Astrocyte of the spinal cord (primary cell): ENCODE measurements at places on chromosomes 11 and 22.
A peak's percentile ranks its signal among the peaks of the same experiment; 100 is the strongest.

- DNase-seq: no peak
Observed at GRCh38 chr11:33897761-33898375, 6.0 kb upstream of the LMO2 start.

DNA sequence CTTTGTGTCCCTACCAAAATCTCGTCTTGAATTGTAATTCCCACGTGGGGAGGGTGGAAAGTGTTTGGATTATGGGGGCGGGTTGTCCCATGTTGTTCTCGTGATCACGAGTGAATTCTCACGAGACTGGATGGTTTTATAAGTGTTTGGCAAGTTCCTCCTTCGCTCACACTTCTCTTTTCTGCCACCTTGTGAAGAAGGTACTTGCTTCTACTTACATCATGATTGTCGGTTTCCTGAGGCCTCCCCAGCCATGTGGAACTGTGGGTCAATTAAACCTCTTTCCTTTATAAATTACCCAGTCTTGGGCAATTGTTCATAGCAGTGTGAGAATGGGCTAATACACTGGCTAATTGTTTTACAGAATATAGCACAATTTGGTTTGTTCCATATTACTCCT, 326.3 kb downstream of the GRM5 start:
- no peak for DNase-seq

DNA sequence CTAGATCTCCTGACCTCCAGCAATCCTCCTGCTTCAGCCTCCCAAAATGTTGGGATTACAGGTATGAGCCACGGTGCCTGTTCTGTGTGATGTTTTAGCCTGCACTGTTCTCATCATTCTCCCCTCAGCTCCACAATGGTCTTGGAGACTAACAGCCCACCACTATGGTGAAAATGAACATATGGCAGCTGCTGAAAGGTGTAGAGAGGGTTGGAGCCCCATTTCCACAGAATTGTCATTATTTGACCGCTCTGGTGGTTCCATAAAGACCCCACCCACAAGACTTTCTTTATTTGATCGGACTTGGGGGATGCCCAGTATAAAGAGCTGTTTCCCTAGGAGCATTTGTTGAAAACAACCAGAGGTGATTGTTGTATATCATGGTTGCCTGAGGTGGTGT, 67.9 kb upstream of the SEPTIN5 start:
- no peak for DNase-seq

GRCh38 chr22:33766091-33766490, 154.2 kb downstream of the LARGE1 start:
- no peak for DNase-seq

DNA sequence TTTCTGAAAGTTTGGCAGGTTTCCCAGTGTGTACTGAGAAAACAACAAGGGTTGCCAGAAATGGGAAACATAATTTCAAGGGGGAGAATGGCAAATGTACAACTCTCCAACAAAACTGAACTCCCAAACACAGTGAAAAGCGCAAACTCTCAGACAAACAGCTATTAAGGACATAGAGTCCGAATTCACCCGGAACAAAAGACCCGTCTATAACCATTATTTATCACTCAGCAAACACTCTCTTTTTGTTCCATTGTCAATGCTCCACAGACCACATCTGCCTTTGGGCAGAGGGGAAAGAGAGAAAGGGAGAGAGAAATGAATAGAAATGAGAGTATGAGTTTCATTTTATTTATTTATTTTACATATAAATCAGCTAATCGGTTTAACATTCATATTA, 21.7 kb downstream of the KIRREL3 start:
- no peak for DNase-seq

- DNase-seq: no peak
Observed at GRCh38 chr11:99271527-99271926, 250.8 kb downstream of the CNTN5 start.

DNA sequence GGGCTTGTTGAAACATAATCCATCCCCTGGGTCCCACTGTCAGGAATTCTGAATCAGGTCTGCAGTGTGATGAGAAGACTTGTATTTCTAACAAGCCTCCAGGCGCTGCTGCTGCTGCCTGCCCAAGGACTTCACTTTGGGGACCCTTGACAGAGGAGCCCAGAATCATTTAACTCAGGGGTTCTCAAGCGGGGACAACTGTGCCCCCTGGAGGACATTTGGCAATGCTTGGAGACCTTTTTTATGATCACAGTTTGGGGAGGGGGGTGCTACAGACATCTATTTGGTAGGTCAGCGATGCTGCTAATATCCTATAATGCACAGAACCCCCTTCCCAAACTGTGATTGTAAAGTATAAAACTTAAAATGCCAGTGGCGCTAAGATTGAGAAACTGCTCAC, 312.8 kb downstream of the OPCML start:
- no peak for DNase-seq

- DNase-seq: no peak
Observed at GRCh38 chr11:83364500-83365045, 78.4 kb upstream of the CCDC90B start.

GRCh38 chr11:14362611-14363010, 3.6 kb upstream of the RRAS2 start:
- no peak for DNase-seq

DNA sequence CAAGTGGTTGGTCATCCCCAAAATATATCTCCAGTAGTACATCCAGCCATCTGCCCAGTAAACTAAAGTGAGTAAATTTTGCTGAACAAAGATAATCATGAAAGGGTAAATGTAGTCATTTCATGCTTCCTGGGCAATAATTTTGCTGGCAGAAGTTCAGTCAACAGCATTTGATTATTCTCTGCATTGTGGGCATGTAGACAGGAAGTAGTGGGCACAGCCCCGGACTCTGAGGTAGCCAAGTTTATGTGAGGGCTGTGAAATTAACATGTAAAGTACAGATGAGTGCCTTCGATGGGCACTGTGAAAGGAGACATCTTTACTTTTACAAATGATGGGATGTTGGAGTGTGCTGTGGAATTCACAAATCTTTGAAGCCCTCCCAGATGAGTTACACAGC, 312.2 kb upstream of the MTNR1B start:
- DNase-seq: no peak

GRCh38 chr11:119120639-119121007, 757 bp upstream of the HINFP start:
- DNase-seq: peak; percentile 75

GRCh38 chr11:124041254-124041653, at the start of gene OR10G7:
OR10G7 (minus strand) TSS chr11:124041325; CDS start chr11:124039001, 2,324 bp downstream.
- no peak for DNase-seq

DNA sequence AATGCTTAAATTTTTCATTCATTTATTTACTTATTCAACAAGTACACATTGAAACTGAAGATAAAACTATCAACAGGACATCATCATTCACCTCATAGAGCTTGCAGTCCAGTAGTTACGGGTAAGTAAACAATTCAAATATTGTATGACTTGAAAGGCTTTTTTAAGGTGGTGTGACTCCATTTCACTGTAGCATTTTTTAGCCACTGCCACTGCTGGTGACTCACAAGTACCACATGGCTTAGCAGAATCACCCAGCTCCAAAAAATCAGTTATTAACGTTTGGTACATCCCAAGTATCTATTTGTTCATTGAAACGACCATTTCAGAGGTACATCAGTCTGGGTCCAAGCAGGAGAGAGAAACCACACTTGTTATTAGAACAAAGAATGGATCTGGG, 427.9 kb upstream of the DDI1 start:
- DNase-seq: peak; percentile 36

DNA sequence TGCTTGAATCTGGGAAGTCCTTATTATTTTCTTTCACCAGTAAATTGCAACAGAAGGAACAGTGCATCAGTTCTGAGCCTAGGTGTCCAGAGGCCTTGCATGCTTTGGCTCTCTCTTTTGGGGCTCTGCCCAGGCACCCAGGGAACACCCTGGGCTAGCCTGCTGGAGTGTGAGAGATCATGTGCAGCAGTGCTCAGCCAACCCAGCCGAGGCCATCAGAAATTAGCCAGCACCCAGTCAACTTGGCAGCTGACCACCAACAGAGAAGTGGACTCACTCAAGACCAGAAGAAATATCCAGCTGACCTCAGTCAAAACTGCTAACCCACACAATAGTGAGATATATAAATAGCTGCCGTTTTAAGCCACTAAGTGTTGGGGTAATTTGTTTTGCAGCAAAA, 11.2 kb upstream of the P4HA3 start:
- DNase-seq: peak; percentile 31

DNA sequence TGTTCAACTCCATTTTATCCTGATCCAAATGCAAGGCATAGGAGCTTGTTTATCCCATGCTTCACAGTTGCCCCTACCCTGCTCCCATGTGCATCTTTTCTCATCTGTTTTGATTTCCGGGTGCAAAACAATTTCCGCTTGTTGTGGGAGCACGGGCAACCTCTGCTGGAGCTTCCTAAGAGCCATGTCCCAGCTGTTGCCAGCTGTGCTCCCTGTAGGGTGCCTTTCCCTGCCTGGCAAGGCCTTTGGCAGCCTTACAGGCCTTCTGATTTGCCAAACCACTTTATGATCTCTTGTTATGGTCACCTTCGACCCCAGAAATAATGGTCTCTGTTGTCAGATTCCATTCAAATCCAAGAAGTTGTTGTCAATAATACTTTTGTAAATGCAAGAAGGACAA, 1038.5 kb downstream of the OPCML start:
- DNase-seq: no peak
